ENCODE measurements at places on chromosomes 1 and 21. TPM values are rescaled to one million over a fixed set of nuclear protein-coding genes. Genes with fewer than 3 reads are reported as not detected.

The GBP4 gene
- total RNA-seq: 10.5 TPM

The PTPRC gene
- total RNA-seq: 50.9 TPM

The CELSR2 gene
- 3.5 TPM for total RNA-seq

The SPRR4 gene
- total RNA-seq: not detected

The DLGAP3 gene
- total RNA-seq: not detected

The HIVEP3 gene
- 2.9 TPM for total RNA-seq

The DTL gene
- total RNA-seq: 0.58 TPM

The HSPA13 gene
- total RNA-seq: 9.8 TPM

DNA sequence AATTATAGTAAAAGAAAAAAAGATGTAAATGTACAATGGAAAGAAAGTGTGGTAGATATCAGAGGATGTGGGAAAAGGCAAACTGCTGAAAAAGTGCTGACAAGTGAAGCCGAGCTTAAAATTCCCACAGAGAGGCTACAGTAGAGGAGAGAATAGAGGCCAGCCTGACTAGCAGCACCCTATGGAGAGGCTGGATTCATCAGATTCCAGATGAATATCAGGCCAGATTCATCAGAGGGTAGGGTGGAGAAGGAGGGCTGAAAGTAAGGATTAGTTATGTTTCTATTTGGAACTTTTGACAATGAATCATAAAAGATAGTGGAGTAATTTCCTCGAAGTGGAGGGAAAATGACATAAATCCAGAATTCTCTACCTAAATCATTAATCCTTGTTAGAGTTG is 60.4 kb upstream of the NEK7 start:
- no peak for DNase-seq

GRCh38 chr21:40719615-40720014 is 127.3 kb downstream of the DSCAM start:
- DNase-seq: no peak

- DNase-seq: no peak
Measured at GRCh38 chr1:182869241-182869666, 30.1 kb downstream of the DHX9 start.

- DNase-seq: no peak
Measured at GRCh38 chr1:236657398-236657797, 28.9 kb upstream of the ACTN2 start.

DNA sequence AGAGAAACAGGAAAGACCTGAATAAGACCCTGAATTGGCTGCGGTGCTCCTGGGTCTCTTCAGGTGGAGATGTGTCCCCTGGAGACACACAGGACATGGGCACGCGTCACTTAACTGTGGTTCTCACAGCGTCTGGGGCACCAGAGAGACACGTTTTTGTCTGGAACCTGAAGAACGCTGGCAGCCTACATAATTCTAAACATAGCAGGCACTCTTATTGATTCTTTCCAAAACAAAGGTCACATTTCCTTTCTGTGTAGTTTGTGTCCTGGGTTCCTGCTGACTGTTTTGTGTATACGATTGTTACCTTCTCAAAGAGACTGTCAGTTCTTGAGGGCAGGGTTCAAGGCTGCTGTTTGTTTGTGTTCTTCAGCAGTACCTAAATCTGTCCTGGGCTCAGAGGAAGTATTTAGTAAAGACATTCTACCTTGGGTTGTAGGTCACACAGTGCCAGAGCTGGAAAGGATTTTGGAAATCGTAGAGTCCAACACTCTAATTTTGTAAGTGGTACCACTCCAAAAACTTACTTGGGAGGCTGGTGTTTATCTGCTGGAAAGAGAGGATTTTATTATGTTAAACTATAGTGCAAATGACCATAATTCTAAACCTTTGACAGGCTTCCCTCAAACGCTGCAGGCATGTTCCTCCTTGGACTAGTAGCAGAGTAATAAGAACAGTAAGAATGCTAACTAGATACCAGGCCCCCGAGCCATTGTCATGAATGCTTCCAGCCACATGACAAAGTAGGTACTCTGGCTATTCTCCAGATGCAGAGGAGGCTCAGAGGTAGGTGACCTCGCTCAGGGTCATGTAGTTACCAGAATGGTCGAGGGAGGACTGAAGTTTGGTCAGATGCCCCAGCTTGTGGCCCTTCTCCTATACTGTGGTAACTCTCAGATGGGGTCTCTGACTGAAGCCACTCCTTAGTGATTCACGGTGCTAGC is 164.3 kb downstream of the DHRS3 start:
- no peak for DNase-seq

- DNase-seq: no peak
Measured at GRCh38 chr1:53763911-53764310, 24.9 kb upstream of the GLIS1 start.

- no peak for DNase-seq
Measured at GRCh38 chr1:50502147-50502546, 78.9 kb upstream of the DMRTA2 start.

GRCh38 chr1:20928146-20928545 is 141.0 kb upstream of the HP1BP3 start:
- DNase-seq: no peak

GRCh38 chr1:52928015-52928404 is 934 bp downstream of the SCP2 start:
- DNase-seq: no peak

DNA sequence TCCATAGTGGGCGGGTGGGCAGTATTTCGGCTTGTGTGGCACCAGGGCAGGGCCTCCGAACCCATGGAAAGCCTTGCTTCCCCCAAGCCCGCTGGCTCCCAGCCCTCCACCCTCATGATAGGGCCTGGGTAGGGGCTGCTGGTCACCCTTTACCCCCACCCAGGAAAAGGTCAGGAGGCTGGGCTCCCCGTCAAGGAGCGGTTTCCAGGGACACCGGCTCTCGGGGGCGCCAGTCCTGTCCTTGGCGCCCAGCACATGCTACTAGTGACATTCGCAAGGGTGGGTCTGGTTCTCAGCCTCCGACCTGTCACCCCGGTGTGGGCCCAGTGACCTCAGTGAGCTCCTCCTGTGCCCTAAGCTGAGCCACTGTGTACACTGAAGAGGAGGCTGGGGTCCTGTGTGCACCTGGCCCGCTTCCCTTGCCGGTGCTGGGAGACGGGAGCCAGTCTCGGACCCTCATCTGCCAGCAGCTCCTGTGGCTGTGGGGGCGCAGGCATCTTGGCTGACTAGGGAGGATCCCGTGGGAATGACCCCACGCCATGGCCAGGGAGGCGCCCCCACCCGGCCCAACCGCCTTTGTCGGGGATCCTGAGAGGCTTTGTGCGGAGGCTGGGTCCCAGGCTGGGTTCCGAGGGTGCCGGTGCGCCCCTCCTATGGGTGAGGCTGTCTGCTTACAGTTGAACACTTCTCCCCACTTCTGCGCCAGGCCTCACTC is 54.6 kb downstream of the SKI start:
- DNase-seq: no peak

Measured in stomach (tissue), 19 donors.